MCF 10A (cell line): ENCODE measurements at places on chromosomes 2 and 18. TPM values are rescaled to one million over a fixed set of nuclear protein-coding genes. Genes with fewer than 3 reads are reported as not detected.
A peak's percentile ranks its signal among the peaks of the same experiment; 100 is the strongest.

DNA sequence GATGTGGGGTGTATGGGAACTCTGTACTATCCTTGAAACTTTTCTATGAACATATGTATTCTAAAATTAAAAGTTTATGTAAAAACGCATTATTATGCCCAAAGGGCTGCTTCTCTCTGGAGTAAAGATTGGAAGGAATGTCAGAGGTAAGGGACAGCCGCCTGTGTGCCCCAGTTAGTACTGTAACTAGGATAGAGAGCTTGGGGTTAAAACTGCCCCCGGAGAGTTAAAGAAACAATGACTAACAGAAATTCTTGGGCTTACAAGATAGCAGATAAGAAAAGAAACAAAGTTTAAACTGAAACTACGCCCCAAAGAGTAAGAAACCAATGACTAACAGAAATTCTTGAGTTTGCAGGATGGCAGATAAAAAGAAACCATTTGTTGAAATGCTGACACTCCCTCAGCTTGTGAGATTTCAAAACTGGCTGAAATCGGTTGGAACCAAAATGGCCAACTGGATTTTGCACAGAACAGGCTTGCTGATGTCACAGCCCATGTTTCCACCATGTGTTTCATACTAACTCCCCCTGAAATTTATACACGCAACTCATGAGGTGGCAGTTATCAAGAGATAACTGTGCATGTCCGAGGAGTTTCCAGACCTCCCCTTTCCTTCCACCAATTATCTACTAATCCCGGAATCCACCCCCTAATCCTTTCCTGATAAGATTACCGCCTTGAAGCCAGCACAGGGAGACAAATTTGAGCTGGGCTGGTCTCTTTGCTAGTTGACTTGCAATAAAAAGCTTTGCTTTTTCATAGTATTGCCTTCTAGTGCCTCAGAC lies 8.7 kb upstream of the TXNDC2 start:
- peak; percentile 59 for DNase-seq

DNA sequence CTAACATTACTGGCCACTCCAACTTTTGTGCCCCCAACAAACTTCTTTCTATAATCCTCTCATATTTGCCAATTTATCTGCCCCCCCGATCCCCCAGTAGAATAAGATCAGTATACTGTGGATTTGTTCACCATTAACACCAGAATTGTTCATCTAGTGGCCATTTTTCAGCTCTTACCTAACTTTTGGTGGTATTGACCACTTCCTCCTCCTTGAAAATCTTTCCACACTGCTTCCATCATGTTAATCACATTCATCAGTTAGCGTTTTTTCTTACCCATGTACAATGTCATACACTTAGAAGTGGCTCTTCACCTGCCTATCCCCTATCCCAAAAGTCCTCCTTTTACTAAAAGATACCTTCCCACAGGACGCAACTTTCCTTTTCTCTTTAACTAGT lies 6.1 kb downstream of the IMPACT start:
- no peak for DNase-seq

GRCh38 chr2:99554238-99554637 lies 64.4 kb upstream of the REV1 start:
- DNase-seq: no peak

- DNase-seq: no peak
Measured at GRCh38 chr2:40361478-40361877, 90.4 kb downstream of the SLC8A1 start.

GRCh38 chr2:152635635-152636298 lies 81.5 kb downstream of the PRPF40A start:
- peak; percentile 72 for DNase-seq

The NT5C1B gene
- not detected in 2 replicates for total RNA-seq

The MC5R gene
- total RNA-seq: not detected in 2 replicates
